ENCODE measurements at places on chromosomes 4 and X. TPM values are rescaled to one million over a fixed set of nuclear protein-coding genes. Genes with fewer than 3 reads are reported as not detected.

Gene PABPC1L2B
- total RNA-seq = not detected

Gene COL25A1
- not detected for total RNA-seq

Gene MAOB
- total RNA-seq = 13.2 TPM

Gene TKTL2
- total RNA-seq = not detected

Gene PHOX2B
- total RNA-seq = 1.5 TPM

Gene NPY2R
- total RNA-seq = 0.38 TPM

Gene SLC30A9
- total RNA-seq = 55.0 TPM

Gene TCEAL9
- total RNA-seq = 7.7 TPM

Gene PABPC1L2A
- total RNA-seq = not detected

Gene OPN1LW
- not detected for total RNA-seq

Gene GSTCD
- 8.2 TPM for total RNA-seq

Gene KLHL4
- 0.53 TPM for total RNA-seq

Gene ABLIM2
- 12.4 TPM for total RNA-seq

Gene IL2
- total RNA-seq = not detected

Gene TMPRSS11D
- not detected for total RNA-seq

Gene FMR1NB
- total RNA-seq = not detected

Gene PAGE1
- not detected for total RNA-seq

Gene SOWAHD
- 2.7 TPM for total RNA-seq

Gene DDX53
- total RNA-seq = not detected

Gene WAS
- 45.4 TPM for total RNA-seq

Gene MAGEA12
- total RNA-seq = not detected

Gene FAM9C
- 1.6 TPM for total RNA-seq

Gene KIT
- 9.8 TPM for total RNA-seq

Gene PDLIM5
- total RNA-seq = 193 TPM
